ENCODE measurements at places on chromosomes 5 and 9.

DNA sequence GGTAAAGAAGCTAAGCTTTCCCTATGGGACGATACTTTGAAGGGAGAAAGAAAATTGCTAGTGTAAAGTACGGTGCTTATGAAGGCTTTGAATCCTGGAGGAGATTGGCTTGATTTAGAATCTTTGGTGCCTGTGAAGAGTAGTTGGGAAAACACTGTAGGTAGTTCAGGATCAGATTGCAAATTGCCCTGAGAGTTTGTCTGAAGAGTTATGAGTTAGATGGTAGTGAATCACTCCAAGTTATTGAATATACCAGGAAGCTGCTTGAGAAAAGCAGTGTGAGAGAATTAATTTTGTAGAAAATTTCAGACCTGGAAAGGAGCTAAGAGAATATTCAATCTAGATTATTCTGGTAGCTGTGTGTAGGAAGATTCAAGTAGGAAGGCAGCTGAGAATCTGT, 11.5 kb downstream of the MAN2A1 start:
- DNase-seq = no peak

GRCh38 chr5:93874491-93874890, 133.1 kb upstream of the POU5F2 start:
- no peak for DNase-seq

DNA sequence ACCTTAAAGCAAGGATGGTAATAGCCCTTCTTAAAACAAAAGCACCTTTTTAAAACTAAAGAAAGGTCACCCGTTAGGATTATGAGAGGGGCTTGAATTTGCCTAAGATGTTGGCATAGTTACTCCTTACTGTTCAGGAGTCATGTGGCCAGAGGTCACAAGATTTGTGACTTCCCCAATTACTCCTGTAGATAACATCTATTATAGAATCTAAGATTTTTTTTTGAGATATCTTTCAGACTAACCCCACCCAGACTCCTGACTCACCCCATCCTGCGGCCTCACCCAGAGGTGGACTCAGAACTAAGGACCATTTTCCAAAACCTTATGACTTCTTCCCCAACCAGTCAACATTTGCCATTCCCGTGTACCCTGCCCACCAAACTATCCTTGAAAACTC, 2.4 kb downstream of the CD180 start:
- DNase-seq = no peak

- DNase-seq = no peak
These were observed 58.7 kb upstream of the ERBIN start for GRCh38 chr5:65867542-65868195.
